ENCODE measurements at places on chromosomes 2 and 18.
A peak's percentile ranks its signal among the peaks of the same experiment; 100 is the strongest.

DNA sequence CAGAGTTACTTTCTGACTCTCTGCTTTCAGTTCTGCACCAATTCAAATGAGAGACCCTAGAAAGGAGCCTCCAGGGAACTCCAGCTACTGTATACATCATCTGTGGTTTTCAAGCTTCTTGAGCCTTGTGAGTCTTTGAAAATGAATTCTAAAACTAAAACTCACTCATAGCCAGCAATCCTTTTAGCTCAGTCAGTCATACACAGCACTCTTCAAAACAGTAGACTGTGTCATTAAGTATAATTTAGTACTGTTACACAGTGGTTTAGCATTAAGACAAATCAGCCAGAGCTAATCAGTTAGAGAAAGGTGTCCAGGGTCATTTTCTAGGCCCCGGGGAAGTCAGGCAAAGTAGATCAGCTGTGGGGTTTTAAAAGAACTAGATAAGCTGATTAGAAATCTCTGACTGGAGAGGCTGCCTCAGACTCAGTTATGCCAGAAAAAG is 322.1 kb upstream of the THUMPD2 start:
- DNase-seq, result no peak

- DNase-seq, result peak; percentile 74
Measured at GRCh38 chr2:170530284-170530745, 184.8 kb upstream of the SP5 start.

DNA sequence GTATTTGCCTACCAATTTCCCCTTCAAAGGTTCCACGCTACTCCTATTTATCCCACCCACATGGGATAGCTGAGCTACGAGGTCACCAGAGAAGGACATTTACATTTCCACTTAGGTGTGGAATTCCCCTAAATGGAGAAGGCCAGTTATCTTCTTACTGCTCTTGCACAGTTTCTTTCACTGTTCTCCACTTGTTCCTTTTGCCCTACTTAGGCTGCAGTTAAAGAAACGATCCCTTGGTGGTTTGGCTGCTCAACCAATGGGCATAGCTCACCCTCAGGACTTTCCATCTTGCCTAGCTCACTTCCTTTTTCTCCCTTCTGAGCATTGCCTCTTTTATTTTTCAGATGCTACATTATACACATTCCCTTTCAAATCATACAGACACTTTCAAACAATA is 11.2 kb upstream of the NABP1 start:
- DNase-seq, result peak; percentile 26

- peak; percentile 53 for DNase-seq
Measured at GRCh38 chr2:174259981-174260380, 11.6 kb upstream of the OLA1 start.

GRCh38 chr2:46300406-46300832 is 3.2 kb downstream of the EPAS1 start:
- DNase-seq, result no peak

DNA sequence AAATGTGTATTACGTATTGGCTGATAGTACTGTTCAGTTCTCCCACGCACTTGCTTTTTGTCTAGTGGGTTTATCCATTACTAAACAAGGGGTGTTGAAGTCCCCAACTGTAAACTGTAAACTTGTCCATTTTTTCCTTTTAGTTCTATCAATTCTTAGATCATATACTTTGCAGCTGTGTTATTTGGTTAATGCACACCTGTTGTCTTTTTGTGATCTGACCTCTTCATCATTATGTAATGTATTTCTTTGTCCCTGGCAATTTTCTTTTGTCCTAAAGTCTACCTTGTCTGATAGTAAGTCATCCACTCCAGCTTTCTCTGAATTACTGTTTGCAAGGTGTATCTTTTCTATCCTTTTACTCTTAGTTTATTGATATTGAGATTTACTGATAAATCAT is 21.9 kb downstream of the MCEE start:
- DNase-seq, result no peak

DNA sequence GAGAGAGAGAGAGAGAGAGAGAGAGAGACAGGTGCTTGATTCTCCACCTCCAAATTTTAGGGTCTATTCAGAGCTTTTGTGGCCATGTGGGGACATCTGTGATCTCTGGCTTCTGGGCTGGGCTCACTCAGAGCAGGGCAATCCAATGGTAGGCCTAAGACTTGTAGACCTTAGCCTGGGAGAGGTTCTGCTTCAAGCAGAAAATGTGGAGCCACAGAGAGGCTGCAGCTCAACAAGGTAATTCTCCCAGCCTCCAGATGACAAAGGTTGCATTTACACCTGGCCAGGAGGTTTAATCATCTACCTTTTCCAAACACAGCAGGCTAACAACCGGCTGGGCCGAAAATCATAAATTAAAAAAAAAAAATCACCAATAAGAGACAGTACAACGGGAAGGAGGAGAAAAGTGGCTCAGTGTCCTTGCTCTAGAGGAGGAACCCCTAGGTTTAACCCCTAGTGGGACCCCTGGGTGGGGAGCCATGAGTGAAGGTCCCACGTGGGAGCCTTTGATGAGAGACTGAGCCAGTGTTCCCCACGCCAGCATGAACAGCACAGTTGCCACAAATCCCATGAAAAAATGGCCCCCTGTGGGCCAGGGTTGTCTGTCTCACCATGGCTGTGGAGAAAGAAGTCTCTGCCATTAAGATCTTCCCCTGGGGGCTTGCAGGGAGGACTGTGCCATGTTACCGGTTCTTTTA is 124.0 kb upstream of the GATA6 start:
- DNase-seq, result no peak

GRCh38 chr18:35468711-35469110 is 29.0 kb downstream of the INO80C start:
- no peak for DNase-seq

DNA sequence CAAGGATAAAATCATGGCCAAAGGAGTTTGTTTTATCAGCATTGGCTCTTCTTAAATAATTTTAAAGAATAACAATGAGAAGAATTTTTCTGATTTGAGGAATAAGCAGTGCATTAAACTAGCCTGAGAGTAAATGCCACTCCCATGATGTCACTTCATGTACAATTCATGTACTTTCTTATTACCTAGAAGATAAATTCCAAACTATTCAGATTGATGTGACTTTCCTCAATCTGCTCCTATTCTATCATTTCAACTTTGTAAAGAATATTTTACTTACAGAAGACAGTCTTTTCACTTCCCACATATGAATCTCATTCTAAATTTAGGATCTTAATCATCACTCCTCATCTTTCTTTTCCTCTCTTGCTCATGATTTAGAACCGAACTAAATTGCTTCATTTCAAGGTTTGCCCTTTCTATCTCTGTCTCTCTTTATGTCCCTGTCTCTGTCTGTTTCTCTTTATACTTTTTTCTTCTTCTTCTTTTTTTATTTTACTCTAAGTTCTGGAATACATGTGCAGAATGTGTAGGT is 1142.0 kb upstream of the PIK3C3 start:
- no peak for DNase-seq

DNA sequence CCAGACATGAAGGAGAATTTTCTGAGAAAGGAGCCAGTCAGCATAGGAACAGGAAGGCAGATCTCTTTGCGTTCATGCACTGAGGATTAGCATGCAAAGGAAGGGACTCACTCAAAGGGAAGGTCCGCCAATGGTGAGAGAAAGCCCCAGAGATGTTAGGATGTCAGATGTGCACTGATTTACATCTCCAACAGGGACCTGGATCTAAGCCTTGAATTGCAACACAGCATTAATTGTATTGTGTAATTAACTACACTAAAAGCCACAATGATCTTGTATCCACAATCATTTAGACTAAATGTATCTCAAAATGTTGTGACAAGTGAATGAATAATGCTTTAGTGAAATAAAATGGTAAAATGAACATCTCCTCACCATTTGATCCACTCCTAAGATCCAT is 4.2 kb downstream of the SERPINB5 start:
- DNase-seq, result no peak

GRCh38 chr2:9071032-9071431 is 67.5 kb upstream of the MBOAT2 start:
- peak; percentile 99 for DNase-seq

- DNase-seq, result no peak
Measured at GRCh38 chr2:63514237-63514716, 74.0 kb downstream of the WDPCP start.

DNA sequence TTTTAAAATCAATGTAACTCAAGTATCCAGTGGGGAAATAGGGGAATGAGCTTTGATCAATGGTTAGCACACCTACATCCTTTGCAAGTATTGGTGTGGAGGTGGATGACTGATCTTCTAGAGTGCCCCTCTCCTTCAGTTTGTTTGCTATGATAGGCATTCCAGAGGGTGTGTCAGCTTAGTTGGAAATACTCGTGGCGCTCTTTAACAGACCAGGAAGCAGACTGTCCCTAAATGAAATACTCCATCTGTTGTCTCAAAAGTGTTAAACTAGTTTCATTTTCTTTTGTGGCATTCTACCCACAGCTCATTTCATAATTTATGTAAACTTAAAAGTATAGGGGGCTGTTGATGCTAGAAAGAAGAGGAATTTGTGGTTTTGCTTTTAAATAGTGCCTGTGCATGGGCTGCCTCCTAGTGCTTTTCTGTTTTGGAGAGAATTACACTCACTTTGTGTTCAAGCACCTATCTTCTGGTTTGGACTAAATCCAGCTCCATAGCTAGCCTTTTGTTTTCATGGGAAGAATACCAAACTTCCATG is 66.2 kb downstream of the STAT1 start:
- DNase-seq, result peak; percentile 66

- DNase-seq, result no peak
Measured at GRCh38 chr2:38097258-38097987, 21.5 kb upstream of the CYP1B1 start.

DNA sequence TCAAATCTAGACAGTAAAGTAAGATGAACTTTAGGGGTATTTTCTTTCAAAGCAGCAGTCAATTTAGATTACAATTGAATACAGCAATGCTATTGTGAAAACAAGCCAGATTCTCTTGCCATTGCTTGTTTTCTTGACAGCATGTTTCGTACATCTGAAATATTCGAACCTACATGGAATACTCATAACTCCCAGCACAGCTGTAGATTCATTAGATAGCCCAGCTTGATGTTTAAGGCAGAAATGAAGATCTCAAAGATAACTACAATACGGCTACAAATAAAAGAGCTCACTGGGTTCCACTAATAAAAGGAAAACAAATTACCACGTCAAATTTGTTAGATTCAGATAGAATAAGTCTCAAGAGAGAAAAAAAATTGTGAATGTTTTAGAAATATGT is 208.8 kb downstream of the WDPCP start:
- no peak for DNase-seq

- peak; percentile 74 for DNase-seq
Measured at GRCh38 chr2:119005051-119005450, 63.1 kb downstream of the MARCO start.

- no peak for DNase-seq
Measured at GRCh38 chr2:240996161-240996833, 2.1 kb upstream of the SNED1 start.

DNA sequence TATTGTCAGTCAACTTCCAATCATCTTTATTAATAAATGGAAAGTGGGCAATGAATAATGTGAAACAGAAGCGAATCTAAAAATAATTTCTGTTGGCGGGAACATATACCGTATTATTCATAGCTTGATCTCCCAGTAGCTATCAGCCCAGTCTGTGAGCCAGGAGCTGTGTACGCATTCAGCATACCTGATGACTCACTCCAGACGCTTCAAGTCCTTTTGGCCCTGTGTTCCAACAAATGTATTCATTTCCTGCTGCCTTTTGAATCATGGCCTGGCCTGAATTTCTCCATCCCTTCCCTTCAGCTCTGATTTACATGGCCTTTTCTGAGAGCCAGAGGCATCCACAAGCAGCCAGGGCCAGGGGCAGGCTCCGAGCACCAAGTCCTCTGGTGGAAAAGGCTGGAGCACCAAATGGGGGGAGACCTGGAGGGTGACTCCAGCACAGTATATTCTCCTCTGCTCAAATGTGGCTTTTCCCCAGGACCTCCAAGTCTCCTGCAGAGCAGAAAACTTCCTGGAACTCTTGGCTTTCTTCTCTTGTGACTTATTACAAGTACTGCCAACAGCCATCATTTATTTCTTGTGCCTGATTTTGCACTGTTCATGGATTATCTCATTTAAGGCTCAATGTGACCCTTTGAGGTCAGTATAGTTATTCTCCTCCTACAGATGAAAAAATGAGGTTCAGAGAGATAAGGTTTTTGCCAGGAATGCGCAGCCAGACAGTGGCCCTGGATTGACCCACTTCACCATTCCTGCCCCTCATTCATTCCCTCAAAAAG is 108.7 kb downstream of the EN1 start:
- peak; percentile 95 for DNase-seq

- DNase-seq, result peak; percentile 27
Measured at GRCh38 chr2:239087046-239087710, 239.3 kb downstream of the TWIST2 start.
